ENCODE measurements at places on chromosomes 13 and 19.

GRCh38 chr19:13623716-13624710, 117.7 kb upstream of the CACNA1A start:
- DNase-seq: no peak

DNA sequence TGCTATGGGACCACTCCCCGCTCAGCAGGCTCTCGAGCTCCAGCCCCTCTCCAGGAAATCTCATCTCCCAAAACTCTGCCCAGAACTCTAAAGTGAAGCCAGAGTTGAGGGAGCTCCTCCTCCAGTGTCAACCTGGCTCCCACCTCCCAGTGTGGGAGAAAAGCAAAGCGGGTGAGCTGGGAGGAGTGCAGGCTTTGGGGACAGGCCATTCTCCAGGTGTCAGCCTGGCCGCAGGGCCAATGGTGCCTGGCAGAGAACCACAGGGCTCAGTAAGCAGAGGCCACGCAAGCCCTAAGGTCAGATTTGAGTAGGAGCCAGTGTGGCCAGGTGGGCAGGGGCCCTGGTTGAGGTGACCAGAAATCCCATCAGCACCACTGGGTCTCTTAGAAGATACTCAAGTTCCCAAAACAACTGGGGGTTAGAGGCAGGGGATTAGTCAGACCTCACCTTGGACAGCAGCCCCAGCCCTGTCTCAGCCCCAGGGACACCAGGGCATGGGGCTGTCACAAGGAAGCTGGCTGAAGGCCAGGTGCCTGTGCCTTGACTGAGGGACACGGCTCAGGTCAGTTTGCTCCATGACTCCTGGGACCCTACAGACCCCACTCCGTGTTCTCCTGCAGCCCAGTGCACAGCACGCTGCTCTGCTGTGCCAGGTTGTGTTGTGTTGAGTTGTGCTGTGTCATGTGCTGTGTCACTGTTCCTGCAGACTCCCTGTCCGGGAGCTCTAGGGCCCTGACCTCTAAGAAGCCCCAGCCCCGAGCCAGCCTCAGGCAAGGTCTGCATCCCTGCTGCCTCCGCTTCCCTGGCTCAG, 2.8 kb upstream of the ZNF181 start:
- DNase-seq: no peak

GRCh38 chr13:102758842-102759241, 14.7 kb downstream of the TEX30 start:
- no peak for DNase-seq

- no peak for DNase-seq
Measured at GRCh38 chr19:51478381-51479234, at the start of gene CEACAM18. Gene CEACAM18, plus strand, starts transcription at chr19:51478539.

DNA sequence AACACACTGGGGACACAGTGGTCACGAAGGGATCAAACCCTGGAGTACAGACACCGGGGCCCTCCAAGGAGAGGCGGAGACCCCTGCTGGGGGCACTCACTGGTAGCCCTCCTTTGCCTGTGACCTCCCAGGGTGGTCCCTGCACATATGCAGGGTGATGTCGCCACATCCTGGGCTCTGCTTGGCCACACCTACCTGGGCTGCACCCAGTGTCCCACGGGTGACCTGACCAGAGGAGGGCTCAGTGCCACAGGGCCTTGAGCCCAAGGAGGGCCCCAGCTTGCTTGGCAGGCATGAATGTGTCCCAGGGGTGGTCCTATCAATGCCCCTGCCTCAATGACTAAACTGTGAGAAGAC, 4.1 kb downstream of the PCID2 start:
- DNase-seq: no peak

DNA sequence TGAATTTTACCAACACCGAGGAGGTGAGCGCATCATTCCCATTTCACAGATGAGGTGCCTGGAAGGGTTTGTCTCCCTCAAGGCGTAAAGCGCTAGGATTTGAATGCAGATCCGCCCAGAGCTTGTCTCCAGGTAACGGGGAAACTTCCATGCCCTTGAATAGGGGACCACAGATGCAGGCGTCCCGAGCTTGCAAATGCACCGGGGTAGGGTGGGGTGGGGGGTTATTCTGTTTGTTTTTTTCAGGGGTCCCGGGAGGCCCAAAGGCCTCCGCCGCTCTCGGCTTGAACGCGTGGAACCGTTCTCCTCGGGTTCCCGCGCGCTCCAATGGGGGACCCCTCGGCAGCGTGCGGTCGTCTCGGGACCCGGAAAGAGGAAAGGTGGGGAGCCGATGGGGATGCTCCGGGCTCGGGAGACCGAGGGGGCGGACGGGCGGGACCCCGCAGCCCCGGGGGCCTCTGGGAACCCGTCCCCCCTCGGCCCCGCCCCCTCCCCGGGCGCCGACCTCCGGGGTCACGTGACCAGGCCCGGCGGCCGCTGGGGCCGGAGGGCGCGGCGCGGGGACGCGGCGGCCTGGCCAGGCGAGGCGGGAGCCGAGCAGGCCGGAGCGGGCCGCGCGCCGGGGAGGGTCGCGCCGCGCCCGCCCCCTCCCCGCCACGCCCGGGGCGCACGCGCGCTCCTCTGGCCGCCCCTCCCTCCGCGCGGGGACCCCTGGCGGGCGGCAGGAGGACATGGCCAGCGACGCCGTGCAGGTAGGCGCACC, at the start of gene PKN1:
Gene PKN1, plus strand, starts transcription at position 516 of the 763 bp plus-strand sequence. Its CDS starts 216 bp downstream, at position 732.
- DNase-seq: no peak

GRCh38 chr19:10983026-10983425, 22.2 kb downstream of the SMARCA4 start:
- no peak for DNase-seq

- DNase-seq: no peak
Measured at GRCh38 chr13:41428155-41428554, 29.2 kb upstream of the RGCC start.

- DNase-seq: no peak
Measured at GRCh38 chr13:112105892-112106291, 38.9 kb downstream of the SOX1 start.

DNA sequence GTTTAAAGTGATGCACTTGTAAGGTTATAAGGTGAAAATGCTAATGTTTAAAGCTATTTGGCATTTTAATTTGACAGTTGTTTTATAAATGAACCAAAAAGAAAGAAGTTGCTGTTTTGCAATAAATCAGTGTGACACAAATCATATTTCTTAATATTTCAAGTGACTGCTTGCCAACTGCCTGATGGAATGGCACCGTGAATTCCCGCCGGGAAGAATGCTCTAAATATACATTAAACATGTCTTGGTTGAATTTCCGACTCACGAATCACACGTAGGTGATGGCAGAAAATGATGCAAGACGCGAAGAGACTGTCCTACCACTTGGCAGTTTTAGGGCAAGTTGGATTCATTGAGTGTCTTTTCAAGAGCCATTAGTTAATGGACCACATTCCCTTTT, 3.1 kb upstream of the GJB2 start:
- DNase-seq: no peak

DNA sequence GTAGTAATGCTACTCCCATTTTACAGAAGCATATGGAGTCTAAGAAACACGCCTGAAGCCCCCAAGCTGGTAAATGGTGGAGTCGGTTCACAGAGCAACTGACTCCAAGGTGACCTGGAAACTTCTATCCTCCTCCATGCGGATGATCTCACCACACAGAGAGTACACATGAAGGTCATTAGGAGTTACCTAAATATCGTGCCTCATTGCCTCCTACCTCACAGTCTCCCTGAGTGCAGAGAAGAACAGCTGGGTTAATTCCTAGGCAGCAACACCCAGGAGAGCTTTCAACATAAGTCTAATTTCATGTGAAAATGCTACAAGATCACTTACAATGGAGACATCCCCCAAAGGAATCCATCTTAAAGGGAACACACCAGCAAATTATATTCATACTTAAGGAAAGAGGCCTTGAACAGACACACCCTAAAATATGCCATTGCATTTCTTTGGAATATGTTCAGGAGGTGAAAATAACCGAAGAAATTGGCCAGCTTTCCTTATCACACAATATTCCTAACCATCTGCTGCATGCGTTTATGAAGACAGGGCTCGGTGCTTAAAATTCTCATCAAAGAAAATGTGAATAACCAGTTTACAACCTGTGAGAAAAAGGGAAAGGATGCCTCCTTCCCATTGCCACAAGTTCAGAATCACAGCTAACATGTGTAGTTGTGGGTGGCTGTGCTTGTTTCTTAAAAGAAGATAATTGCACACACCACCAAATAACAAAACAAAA, 203.6 kb upstream of the NBEA start:
- no peak for DNase-seq

GRCh38 chr19:30437869-30438268, 65.7 kb downstream of the ZNF536 start:
- DNase-seq: no peak

GRCh38 chr19:39138221-39139211, 12.9 kb downstream of the PAK4 start:
- no peak for DNase-seq

DNA sequence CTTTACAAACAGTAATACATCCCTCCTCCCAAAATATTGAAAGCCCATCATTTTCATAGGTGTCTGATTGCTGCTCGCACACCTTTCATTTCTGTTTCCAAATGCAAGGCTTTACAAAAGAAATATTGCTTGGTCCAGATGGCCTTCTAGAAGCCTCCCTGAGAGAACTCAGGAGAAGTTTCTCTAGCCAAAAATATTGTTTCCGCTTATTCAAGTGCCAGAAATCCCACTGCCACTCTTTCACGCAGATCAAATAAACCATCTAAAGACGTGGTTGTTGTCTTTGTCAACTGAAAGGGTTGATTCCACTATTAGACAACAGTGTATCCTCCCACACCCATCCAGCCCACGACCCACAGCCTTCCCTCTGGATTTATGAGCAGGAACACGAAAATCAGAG, 96.2 kb downstream of the ZIC5 start:
- no peak for DNase-seq

DNA sequence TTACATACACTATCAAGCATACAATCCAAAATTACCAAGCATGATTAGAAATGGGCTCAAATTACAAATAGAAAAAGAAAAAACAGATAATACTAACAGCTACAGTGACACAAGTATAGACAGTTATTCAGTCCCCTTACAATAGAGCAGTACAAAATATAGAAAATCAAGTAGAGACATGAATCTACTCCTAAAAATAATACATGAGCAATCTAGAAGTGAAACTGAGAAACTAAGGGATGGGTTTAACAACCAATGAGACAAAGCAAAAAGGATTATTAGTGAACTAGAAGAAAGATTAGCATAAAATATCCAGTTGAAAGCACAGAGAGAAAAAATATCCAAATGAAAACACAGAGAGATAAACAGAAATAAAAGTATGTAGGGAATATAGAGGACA, 426.7 kb downstream of the TBC1D4 start:
- no peak for DNase-seq

DNA sequence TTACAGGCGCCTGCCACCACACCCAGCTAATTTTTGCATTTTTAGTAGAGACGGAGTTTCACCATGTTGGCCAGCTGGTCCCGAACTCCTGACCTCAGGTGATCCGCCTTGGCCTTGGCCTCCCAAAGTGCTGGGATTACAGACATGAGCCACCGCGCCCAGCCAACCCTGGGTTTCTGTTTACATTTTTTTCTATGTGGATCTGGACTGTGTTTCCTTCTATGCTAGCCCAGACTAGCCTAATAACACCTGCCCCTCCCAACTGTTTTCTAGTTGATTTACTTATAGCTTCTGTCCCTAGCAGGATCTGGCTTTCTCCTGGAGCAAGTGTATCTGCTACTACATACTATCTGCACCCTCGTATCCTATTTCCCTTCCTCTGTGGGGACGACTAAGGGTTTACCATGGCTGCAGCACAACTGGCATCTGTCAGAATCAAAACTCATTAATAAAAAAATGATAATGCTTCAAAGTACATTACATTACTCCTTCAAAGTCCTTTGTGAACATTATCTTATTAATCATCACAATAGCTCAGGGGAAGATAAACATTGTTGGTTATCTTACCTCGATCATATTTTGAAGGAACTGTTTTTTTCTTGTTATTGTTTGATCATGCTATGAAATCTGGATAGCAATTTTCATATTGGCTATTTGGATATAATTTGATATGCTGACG, 228.3 kb downstream of the KLF5 start:
- no peak for DNase-seq

DNA sequence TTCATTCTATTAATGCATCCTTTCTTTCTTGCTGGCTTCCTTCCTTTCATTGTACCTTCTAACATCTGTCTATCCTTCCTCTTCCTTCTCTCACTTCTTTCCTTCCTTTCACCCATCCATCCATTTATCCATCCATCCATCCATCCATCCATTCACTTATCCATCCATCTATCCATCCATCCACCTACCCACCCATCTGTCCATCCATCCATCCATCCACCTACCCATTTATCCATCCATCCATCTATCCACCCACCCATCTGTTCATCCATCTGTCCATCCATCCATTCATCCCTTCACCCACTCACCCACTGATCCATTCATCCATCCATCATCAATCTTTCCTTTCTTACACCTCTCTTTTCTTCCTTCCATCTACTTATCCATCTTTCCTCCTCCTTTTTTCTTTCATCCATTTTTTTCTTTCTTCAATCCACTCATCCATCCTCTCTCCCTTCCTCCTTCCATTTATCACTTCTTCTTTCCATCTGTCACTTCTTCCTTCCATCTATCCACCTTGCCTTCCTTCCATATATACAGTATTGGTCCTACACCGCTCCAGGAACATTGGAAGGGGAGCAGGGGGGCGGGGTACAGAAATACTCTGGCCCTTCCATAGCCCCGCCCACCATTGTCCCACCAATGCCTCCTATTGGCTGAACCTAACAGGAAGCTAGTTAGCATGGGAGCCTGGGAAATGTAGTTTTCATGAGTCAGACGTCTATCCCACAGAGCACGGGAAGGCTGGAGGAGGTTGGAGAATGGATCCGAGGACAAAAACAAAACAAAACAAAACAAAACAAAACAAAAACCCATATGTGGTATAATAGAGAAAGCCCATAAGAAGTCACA, 45.9 kb downstream of the MBD3L1 start:
- no peak for DNase-seq

DNA sequence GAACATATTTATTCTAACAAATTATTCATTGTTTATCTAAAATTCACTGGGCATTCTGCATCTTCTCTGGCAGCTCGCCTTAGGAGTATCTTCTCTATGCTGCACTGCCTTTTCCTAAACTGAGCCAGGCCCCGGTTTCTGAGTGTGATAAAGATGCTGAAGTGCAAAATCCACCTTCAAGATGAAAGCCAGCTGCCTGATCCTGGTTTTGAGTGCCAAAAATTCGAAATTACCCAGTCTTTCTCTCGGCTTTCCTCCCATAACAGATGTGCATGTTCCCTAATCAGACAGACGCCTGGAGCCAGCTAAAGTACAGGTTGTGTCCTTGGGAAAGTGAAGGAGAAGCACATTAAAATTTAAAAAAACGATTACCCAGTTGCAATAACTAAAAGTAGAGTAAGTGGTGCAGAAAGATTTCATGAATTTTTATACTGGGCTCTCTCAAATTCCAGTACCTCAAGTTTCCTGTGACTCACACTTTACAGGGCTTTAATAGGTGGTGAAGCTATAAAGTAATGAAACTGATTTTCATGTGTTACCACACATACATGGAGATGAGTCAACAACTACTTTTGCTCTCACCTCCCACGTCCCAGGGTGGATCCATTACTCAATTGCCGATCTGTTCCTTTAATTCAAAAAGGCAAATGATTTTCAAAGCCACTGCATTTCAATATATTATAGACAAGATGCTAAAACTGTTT, 65.0 kb upstream of the GTF2F2 start:
- no peak for DNase-seq

Data from cortex of kidney (tissue), 1 donor.